ENCODE measurements at places on chromosomes 16 and 17.

- no peak for ATAC-seq
Observed at GRCh38 chr16:69108064-69108904, 2.8 kb downstream of the HAS3 start.

- no peak for ATAC-seq
Observed at GRCh38 chr16:54414671-54415070, 128.1 kb upstream of the IRX3 start.

GRCh38 chr17:65368341-65368740, 193.1 kb downstream of the AXIN2 start:
- no peak for ATAC-seq

GRCh38 chr17:13812350-13812749, 210.6 kb upstream of the HS3ST3A1 start:
- no peak for ATAC-seq

DNA sequence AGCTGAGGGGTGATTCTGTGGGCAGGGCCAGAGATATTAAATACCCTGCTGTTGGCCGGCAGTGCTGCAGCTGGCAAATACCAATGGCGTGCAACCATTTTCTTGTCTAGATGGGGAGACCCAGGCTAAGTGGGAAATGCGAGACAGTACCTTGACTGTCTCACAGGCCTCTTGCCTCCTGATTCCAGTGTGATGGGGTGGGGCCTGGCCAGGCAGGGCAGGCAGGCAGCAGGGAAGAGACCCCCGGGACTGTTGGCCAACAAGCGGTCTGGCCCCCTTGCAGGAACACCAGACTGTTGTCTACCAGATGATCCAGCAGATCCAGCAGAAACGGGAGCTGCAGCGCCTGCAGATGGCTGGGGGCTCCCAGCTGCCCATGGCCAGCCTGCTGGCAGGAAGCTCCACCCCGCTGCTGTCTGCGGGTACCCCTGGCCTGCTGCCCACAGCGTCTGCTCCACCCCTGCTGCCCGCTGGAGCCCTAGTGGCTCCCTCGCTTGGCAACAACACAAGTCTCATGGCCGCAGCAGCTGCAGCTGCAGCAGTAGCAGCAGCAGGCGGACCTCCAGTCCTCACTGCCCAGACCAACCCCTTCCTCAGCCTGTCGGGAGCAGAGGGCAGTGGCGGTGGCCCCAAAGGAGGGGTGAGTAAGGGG, 5.7 kb upstream of the CISD3 start:
- no peak for ATAC-seq

DNA sequence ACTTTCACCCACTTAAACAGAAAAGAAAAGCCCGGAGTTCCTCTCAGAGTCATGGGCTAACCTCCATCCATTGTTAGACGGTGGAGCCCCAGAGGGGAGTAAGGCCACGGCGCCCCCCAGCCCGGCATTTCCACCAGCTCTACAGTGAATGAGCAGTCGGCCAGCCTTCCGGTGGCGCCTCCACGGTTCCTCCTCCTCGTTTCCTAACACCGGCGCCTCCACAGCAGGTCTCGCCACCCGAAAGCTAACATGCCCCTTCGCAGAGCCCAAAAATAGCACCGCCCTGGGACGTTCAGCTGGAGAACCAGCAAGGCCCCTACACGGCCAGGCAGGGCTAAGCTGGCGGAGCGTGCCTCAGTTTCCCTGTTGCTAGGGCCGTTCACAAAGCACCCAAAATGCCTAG, 858 bp downstream of the MMD start:
- ATAC-seq: peak; percentile 1

GRCh38 chr17:61481421-61481820, 29.2 kb downstream of the TBX4 start:
- no peak for ATAC-seq

GRCh38 chr16:87832137-87832527, 37.2 kb downstream of the SLC7A5 start:
- ATAC-seq: no peak

DNA sequence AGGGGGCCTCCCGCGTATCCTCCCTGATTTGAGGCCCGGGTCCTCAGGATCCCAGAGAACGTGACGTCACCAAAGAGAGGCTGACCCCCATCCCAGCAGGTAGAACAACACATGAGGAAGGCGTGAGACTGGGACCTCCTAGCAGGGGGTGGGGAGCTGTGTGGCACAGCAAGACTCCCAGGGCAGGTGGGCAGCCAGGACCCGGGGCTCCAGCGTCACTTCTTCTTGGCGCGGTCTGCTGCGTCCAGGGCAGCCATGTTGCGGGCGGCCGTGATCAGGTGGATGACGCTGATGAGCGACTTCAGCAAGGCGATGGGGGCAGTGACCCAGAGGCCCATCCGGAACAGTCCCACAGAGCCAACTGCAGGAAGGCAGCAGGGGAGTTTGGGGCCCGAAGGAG, 4.1 kb downstream of the CDIPT start:
- no peak for ATAC-seq

DNA sequence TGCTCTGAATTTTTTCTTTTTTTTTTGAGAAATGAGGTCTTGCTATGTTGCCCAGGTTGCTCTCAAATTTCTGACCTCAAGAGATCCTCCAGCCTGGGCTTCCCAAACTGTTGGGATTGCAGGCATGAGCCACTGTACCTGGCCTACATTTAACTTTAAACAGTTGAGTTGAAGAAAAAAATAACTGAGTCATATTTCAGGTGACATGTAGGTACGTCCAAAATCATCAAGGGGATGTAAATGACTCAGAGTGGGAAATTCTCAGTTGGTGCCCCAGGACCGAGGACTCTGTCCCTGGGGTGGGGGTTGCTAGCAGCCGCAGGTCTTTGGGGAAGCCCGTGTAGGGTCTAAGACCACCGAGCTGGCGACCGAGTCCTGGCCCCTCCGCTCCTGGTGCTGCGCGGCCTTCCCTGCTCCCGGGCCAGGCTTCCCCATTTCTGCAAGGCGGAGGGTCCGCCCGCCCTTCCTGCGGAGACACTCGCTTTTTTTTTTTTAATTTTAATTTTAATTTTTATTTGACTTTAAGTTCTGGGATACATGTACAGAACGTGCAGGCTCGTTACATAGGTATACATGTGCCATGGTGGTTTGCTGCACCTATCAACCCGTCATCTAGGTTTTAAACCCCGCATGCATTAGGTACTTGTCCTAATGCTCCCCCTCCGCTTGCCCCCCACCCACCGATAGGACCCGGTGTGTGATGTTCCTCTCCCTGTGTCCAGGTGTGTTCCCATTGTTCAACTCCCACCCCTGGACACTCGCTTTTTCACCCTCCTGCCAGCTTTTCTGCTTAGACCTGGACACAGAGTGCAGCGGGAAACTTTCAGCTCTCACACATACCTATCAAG, 12.7 kb upstream of the N4BP1 start:
- peak; percentile 22 for ATAC-seq

DNA sequence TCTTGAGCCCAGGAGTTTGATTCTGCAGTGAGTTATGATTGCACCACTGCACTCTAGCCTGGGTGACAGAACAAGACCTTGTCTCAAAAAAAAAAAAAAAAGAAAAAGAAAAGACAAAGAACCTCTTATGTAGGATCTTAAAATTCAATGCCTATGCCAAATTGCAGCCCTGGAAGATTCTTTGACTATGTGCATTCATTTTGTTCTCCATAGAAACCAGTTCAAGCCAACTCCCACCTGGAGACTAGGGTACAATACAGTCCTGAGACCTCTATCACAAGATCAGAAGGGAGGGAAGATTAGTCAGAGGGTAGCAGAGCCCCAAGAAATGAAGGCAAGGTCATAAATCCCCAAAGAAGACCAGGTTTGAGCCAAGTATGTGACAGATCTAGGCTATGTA, 90.6 kb upstream of the HAS3 start:
- ATAC-seq: no peak

DNA sequence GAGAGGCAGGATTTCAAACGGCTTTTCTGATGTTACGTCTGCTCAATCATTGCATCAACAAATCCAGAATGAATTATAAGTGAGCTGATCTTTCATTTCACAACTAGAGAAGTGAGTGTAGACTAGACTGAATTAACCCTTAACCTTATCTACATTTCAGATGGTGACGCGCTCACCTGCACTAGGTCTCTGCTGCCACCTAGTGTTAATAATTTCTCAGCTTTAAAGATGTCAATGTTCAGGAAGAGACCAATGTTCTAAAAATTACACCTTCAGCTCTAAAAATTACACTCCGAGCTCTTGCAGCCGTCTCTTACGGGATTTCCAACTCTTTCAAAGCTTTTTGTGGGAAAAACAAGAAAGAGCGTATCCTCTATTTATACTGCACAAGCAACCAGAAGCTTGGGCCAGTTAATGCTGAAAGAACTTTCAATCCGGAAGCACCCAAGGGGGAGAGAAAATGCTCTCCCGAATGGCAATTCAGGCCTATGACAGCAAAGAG, 88.2 kb upstream of the FA2H start:
- peak; percentile 86 for ATAC-seq

DNA sequence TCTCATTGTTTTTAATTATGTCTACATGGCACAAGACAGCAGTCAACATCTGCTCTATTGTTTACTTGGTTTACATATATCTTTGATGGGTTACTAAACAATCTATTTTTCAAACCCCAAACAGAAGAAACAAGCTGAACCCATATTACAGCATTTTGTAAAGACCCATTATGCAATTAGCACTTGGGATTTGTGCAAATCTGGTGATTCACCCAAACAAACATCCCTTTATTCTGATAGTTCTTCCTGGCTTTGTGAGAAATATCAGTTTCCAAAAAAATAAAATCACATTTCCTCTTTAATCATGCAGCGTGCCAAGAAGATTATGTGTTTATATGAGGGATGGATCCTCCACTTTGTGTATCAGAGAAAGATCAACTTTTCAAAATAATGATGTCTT, 16.8 kb upstream of the RBFOX1 start:
- no peak for ATAC-seq

- ATAC-seq: no peak
Observed at GRCh38 chr17:32610943-32611342, 124.2 kb downstream of the CDK5R1 start.

GRCh38 chr17:21277332-21277731, 7.2 kb upstream of the MAP2K3 start:
- ATAC-seq: no peak

DNA sequence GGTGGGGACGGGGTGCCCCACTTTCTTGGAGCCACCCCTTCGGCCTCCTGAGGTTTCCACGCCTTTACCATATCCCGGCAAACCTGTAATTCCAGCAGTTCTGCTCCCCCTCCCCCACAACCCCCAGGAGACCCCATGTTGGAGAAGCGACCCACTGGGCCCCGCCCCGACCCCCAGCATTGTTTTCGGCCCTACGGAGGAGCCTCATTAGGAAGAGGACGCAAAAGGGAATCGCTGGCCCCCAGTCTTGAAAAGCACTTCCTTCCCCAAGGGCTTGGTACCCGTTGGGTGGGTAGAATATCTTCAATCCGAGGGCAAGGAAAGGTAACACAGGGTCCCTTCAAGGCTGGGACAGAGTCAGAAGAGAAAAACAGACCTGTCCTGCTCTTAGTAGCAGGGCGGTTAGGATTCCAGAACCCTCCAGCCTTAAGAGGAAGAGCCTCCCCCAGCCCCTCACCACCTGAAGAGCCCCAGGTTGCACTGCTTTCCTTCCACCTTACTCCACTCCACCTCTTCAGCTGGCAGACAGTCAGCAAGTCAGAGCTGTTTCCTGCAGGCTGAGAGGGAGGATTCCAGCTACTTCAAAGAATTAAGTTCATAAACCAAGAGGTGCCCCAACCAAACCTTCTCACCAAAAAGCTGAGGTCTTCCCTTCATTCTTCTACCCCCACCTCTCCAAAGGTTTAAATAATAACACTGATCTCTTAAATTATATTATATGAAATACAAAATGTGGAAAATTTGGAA, 803 bp upstream of the TLCD2 start:
- ATAC-seq: no peak

- peak; percentile 93 for ATAC-seq
Observed at GRCh38 chr17:56699186-56699894, 105.8 kb downstream of the NOG start.

DNA sequence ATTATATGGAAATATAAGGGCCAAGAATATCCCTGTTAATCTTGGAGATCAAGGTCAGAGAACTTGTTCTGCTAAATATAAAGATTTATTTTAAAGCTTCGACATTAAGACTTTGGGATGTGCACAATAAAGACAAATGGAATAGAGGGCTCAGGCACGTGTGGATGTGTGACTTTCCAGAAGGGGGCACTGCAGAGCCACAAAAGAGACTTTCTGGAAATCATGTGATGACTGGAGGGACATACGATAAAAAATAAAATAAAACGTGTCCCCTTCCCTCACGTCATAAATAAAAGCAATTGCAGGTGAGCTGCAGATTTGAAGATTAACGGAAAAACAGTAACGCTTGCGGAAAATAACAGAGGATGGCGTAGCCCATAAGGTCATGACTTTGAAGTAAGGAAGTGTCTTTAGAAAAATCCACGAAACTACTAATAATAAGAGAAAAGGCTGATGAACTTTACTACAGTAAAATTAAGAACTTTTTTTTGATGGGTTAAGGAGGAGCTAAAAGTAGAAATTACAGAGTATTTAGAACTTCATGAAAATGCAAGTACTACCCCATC, 9.4 kb upstream of the ENGASE start:
- ATAC-seq: no peak

DNA sequence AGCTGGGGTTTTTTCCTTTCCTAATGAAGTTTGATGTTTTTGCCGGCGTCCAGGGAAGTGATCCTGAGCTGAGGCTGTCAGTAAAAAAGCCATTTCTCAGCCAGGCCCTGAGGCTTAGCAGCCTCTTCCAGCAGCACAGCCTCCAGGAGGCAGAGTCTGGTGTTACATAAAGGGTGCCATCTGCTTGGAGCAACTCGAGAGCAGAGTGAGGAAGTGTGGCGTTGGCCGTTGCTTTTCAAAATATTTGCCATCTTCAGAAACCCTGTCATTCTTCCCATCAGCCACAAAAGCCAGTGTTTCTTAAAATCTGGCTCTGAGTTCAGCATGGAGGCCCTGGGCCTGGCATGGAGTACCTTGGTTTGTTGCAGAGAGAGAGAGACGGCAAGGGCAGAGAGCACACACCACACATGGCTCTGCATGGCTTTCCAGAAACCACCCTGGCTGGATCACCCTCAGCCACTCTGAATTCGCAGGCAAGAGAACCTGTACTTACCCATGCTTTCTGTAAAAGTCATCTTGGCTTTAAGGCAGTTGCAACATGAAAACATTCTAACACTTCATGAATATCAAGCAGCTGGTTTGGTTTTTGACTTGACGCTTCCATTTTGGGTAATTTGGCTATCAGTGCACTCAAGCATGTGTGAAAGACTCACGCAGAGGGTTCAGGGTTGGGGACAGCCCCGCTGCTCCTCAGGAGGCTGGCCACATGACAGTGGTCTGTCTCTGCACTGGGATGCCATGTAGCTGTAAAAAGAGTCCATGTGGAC, 21.0 kb downstream of the PMM2 start:
- ATAC-seq: no peak

- no peak for ATAC-seq
Observed at GRCh38 chr17:70352834-70353233, 183.5 kb downstream of the KCNJ2 start.

- no peak for ATAC-seq
Observed at GRCh38 chr16:89161763-89162713, 9.5 kb upstream of the CDH15 start.

GRCh38 chr17:59366040-59366757, 34.7 kb downstream of the YPEL2 start:
- no peak for ATAC-seq
